ENCODE measurements at places on chromosomes 7 and 10. TPM values are rescaled to one million over a fixed set of nuclear protein-coding genes. Genes with fewer than 3 reads are reported as not detected.

DNA sequence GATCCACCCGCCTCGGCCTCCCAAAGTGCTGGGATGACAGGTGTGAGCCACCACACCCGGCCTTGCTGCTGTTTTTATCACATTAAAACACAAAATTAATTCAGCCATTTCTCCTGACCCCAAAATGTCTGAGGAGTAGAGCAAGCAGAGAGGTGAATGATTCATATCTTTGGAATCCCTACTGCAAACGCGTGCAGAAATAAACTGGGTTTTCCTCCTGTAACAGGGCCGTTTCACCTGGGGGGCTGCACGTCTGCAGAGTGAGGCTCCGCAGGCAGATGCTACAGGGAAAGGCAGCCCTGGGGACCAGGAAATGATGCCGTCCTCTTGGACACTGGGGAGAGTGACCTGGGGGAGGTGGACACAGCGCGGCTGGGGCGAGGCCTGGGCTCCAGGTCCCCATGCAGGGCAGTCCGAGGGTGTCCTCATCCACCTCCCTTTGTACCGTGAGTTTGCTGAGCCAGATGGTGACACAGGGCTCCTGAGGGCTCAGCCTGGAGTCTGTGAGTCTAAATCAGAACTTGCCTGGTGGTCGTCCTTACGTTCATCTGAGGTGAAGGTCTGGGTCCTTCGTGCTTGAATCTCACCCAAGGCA, 41.9 kb downstream of the PDGFA start:
- DNase-seq: peak; percentile 50

DNA sequence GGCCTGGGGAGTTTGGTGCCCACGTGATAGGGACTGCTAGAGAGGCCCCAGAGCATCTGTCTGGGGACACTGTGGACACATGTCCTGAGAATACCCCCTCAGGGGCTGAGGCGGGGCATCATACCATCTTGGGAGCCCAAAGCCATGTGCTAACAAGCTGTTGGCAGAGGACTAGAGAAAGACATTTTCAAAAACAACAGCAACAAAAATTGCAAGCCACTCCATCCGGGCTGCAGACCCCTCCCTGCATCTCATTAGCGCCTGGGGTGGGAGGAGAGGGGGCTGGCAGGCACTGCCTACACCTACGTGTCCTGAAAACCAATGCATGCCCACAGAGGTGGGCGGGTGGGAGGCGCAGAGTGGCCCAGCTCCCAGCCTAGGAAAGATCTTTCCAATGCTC, 507.4 kb upstream of the PODXL start:
- DNase-seq: no peak

DNA sequence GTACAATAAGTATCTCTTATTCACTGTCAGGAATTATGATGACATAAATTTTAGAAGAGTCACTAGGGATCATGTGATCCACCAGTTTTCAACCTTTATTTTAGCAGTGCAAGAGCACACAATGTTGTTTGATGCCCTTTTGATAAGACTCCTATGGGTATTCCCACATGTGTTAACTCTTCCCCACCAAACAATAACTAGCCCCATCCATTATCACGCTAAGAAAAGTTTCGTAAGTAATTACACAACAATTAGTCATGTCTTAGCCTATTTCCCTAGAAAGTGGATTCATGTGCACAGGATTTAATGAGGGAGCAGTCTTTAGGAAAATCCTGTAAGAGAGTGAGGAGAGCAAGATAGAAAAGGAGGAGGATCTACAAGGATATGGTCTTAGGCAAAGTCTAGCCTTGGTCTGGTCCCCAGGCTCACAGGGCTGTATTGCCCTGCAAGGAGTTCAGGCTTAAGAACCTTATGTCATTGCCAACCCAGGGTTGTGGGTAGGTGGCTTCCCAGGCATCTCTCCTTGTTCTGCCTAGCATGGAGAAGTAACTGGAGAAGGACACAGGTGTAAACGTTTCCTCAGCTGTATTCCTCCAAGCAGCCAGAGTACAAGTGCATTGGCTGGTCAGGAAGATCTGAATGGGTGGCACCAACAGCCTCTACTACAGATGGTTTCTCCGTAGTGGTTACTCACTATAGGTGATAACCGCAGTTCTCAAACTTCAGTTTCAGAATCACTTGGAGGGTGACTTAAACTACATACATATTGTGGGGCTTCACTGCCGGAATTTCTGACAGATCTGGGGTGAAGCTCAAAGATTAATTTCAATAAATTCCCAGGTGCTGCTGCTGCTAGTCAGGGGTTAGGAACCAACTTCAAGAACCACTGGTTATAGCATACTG, 574.5 kb downstream of the SUGCT start:
- DNase-seq: no peak

GRCh38 chr10:75599875-75600648, 168.6 kb downstream of the LRMDA start:
- DNase-seq: no peak

DNA sequence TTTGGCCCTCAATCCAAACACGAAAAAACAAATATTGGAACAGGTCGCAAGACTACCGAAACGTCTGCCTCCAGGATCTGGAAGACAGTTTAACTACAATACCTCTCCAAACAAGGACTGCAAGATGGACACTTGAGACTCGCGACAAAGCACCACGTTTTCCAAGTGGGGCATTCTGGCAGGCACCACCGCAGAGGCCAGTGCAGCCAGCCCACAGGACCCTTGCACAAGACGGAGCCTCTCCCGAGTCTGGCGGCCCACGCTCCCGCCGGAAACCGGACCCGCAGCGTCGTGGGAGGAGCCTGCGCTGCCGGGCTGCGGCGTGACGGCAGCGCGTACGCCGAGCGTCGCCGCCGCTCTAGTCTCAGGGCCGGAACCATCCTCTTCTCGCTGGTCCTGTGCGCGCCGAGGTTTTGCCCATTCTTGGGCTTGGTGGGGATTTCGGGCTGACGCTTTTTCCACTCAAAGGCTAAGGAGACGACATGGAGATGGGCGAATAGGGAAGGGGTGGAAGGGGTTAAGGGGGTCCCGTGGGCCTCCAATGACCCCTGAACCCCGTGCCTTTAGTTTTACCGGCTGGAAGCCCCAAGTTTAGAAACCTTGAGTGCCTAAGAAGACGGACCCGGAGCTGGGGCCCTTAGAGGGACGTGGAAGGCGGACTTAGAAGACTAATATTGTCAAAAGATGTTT, at the start of gene ORC5:
Gene ORC5 (minus strand): TSS at position 283 of the 690 bp plus-strand sequence. CDS start 109 bp downstream, at position 174.
- DNase-seq: peak; percentile 83

- no peak for DNase-seq
Measured at GRCh38 chr10:42491801-42492200, 146.6 kb downstream of the ZNF33B start.

- no peak for DNase-seq
Measured at GRCh38 chr10:4720463-4720862, 105.5 kb upstream of the AKR1E2 start.

DNA sequence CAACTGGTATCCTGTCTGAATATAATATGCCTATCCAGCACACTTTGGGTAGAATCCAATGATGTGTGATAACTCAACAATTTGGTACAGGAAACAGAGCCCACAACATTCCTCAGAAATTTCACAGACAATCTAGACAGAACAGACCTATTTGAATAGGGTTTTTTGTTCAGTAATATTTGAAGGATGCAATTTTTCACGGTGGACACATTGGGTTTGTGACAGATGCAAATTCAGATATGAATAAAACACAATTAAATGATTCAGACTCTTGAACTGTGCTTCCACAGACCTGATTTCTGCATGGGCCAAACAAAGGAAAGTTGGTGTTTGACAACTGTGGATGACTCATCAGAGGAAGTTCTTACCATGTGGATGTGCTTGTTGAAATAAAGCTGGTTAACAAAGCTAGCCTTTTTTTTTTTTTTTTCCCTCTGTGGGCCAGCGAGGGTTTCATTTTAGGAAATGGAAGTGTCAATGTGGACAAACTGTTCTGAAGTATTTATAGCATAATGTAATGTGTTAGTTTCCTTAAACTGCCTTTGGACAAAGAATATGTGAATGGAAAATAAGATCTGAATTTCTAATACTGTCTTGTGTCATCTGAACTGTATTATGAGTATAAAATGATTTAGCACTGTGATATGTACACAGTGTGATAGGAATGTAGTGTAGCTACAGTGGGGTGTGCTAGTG, 43.2 kb upstream of the FAM133B start:
- no peak for DNase-seq

GRCh38 chr7:44736896-44737295, 11.8 kb upstream of the ZMIZ2 start:
- DNase-seq: no peak

DNA sequence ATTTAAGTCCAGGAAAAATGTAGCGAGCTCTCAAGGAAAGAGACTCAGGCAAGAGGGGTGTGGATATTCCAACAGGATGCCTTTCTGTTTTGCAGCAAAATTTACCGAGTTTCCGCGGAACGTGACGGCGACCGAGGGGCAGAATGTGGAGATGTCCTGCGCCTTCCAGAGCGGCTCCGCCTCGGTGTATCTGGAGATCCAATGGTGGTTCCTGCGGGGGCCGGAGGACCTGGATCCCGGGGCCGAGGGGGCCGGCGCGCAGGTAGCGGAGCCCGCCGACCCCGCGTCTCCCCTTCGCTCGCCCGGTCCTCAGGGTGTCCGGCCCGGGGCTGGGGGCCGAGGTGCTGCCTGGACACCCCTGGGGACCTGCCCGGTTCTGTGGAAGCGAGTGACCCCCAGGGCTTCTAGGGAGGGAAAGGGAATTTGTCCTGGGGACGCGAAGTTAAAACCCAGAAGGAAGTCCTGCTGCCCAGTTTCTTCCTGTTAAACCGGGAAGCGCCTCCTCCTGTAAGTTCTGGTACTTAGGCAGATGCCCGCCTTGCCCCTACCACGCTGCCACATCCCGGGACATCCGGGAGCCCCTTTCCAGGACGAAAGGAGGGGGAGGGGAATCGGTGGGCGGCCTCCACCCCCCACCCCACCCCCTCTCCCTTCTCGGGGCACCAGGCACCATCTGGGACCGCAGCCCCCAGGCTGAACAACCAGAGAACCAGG, 2.5 kb downstream of the VSTM2A start:
- DNase-seq: no peak

GRCh38 chr10:97888641-97889262, 39.1 kb downstream of the GOLGA7B start:
- DNase-seq: no peak

DNA sequence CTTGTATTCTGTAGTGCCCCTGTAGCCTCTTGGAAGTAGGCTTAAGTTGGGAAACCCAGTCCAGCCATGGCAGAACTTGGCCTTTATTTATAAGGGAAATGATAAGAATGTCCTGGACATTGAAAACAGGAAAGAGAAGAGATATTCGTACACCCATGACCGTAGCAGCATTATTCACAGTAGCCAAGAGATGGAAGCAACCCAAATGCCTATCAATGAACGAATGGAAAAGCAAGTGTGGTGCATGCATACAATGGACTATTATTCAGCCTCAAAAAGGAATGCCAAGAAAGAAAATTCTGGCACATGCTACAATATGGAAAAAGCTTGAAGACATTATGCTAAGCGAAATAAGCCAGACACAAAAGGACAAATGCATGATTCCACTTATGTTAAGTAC, 315.3 kb downstream of the CXCL12 start:
- no peak for DNase-seq

- DNase-seq: no peak
Measured at GRCh38 chr10:71946700-71947099, 17.5 kb upstream of the CHST3 start.

- DNase-seq: peak; percentile 65
Measured at GRCh38 chr10:103197174-103197573, 4.1 kb upstream of the NT5C2 start.

DNA sequence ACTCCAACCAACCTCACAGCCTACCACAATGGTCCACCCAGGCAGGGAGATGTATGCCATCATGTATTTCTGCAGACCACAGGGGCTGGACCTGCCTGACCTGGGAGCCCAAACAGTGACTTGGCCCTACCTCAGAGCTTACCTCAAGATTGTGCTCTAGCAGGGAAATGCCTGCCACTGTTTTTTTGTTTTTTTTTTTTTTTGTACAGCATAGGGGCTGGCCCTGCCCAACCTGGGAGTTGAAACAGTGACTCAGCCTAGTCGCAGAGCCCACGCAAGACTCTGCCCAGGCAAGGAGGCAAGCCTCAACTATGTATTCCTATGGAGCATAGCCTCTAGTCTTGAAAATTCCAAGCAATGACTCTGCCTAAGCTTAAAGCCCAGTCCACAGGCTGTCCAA, 39.3 kb upstream of the CDK6 start:
- no peak for DNase-seq

DNA sequence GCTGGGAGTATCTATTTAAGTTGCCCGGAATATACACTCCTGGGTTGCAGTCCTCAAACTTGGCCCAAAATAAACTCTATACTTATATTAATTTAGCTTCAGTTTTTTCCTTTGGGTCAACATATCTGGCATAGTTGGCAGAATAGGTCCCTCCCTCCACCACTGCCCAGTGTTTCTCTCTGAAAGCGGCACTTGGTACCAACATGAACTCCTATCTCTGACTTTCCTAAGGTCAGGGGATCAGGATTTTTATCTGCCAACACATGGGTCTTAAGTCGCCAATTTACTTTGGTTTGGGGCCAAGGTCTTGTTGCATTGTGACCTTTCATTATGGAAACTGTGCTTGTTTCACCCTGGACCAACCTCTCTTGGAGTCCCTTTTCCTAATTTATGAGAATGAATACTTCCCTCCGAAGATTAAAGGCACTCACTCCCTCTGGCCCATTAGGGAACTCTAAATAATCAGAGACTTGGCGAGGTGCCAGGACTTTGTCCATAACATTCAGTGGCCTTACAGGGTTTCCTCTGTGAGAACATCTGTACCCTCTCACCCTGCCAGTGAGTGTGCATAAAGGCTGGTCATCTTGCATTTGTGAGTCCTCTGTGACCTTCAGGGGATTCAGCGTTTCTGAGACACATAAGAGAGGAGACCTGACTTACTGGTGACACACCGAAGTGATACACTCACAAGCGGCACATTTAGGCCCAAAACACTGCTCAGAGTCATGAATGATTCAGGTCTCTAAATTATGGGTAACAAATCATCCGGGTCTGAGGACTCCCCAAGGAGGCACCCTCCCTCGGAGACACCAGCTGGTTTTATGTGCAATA, 19.7 kb upstream of the FKBP9 start:
- DNase-seq: peak; percentile 73

- DNase-seq: peak; percentile 75
Measured at GRCh38 chr7:24979470-24979862, 512 bp downstream of the OSBPL3 start.

GRCh38 chr7:30323006-30323355, 38.6 kb downstream of the ZNRF2 start:
- DNase-seq: no peak

GRCh38 chr10:132916421-132916841, 25.9 kb downstream of the CFAP46 start:
- peak; percentile 60 for DNase-seq

GRCh38 chr10:6379015-6379776, 176.5 kb downstream of the PFKFB3 start:
- DNase-seq: no peak

Gene RNF133
- not detected for total RNA-seq

Gene STEAP1
- total RNA-seq: 14.1 TPM

Gene TEX47
- not detected for total RNA-seq

Gene TBXAS1
- 19.3 TPM for total RNA-seq

Gene SAMD9
- total RNA-seq: 7.5 TPM

Gene OGDHL
- 6.1 TPM for total RNA-seq

Data from sigmoid colon (tissue), 7 donors.